ENCODE measurements at places on chromosomes 2 and 18.

DNA sequence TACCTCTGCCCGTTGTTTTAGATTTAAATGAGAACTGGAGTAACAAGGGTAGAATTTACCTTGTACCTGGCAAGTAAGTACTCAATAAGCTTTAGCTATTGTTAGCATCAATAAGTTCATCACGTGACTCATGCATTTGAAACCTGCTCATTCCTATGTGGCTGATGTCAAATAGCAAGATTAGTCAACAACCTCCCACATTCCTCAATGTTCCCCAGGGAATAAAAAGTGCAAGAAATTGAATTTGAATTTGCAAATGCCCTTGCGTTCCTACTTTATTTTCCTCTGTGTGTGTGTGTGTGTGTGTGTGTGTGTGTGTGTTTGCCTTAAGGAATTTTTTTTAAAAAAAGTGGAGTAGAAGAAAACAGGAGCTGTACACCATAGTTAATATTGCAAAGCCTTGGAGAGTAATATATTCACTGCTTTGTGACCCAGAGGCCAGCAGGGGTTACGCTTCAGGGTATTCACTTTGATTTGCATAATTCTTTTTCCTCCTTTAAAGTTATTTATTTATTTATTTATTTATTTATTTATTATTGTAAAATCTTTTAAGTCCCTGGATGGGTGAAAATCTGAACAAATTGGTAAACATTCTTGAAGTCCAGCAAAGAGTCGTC lies 43.9 kb upstream of the DNAH7 start:
- DNase-seq: no peak

DNA sequence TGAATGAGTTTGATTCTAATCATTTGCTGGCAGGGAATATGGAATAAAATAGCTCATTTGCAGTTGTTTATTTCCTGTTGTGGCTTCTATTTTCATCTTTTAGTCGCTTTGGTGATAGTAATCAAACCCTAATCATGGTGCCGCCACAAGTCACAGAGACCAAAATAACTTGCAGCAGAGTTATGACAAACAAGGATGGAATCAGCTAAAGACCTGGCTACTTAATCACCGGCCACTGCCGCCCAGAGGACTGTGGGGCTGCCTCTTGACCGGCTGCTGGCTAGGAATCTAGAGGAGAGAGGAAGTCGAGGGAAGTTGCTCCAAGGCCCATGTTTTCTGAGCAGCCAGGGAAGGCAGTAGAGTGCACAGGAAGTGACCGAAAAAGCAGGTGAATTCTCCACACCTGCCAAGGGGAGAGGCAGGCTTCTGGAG lies 5.1 kb upstream of the SMAD7 start:
- no peak for DNase-seq

DNA sequence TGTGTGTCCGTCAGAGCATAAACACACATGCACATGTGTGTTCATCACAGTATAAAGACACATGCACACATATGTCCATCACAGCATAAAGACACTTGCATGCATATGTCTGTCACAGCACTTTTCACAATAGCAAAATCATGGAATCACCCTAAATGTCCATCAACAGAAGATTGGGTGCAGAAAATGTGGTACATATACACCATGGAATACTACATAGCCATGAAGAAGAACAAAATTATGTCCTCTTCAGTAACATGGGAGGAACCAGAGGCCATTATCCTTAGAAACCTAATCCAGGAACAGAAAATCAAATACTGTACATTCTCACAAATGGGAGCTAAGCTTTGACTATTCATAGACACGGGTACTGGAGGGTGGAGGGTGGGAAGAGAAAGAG lies 732.2 kb downstream of the GALR1 start:
- DNase-seq: no peak

DNA sequence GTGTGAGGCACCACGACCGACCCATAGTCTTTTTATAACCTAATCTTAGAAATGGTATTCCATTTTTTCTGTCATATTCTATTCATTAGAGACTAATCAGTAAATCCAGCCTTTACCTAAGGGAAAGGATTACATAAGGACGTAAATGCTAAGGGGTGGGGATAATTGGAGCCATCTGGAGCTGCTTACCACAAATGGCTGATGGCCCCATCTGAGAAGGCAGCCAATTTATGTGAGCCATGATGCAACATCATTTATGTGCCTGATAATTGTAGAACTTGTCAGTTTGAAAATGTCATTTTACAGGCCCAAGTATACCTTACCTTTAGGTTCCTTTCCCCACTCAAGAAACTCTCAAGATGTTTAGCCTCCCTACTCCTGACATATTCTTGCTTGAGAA lies 44.0 kb downstream of the ARHGEF33 start:
- DNase-seq: no peak

GRCh38 chr2:1742301-1742680 lies 2.0 kb downstream of the PXDN start:
- no peak for DNase-seq

DNA sequence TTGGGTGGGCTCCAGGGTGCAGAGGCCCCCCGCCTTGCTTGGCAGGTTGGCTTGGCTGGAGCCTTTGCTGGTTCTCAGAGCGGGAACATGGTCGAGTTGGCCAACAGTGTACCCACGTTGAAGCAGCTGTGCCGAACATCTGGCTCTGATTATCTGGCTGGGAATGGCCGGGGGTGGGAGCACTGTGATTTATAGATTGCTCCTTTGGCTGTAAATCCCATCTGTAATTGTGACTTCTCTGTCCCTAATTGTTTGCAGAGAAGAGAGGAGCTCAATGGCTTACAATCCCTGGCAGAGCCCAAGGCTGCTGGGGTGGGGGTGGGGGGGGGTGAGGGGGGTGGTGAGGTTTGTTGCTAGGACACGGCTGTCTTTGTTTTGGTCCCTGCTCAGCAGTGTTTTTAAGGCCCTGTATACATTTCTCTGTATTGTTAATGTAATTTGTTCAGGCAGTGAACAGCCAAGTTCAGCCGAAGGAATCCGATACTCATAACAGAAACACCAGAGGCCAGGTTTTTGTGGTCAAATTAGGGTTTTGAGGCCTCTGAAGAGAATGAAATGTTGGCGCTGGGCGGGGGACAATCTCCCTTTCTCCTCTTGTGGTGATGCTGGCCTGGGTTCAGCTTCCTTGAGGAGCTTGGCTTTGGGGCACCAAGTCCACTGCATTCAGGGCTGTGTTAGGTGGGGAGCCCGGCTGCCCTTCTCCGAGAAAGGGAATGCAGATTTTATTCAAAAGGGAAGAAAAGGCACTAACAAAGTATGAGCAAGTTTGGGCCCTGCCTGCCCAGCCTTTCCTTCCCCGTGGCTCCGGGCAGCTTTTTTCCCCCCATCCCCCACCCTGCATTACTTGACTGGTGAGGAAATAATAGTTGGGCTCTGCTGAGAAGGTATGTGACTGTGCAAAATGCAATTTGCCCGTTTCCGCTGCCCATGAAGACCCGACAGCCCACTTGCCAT lies 82.5 kb downstream of the TCF7L1 start:
- DNase-seq: no peak

DNA sequence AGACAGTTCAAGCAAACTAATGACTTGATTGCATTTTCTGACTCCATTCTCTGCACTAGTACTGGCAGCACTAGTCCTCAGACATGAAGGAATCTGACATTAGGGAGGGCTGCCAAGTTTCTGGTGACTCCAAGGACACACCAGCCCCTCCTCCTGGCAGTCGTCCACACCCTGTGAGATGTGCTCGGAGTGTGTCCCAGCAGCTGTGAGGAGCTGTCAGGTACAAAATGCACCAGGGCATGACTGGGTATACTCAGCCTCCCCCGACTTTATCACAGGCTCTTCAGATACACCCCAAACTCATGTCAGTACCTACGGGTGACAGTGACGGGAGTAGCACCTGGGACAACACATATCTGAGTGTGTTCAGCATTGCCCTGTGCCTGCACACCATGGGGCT lies 43.1 kb downstream of the EDAR start:
- no peak for DNase-seq

GRCh38 chr18:58581265-58581664 lies 47.6 kb downstream of the ALPK2 start:
- DNase-seq: no peak

DNA sequence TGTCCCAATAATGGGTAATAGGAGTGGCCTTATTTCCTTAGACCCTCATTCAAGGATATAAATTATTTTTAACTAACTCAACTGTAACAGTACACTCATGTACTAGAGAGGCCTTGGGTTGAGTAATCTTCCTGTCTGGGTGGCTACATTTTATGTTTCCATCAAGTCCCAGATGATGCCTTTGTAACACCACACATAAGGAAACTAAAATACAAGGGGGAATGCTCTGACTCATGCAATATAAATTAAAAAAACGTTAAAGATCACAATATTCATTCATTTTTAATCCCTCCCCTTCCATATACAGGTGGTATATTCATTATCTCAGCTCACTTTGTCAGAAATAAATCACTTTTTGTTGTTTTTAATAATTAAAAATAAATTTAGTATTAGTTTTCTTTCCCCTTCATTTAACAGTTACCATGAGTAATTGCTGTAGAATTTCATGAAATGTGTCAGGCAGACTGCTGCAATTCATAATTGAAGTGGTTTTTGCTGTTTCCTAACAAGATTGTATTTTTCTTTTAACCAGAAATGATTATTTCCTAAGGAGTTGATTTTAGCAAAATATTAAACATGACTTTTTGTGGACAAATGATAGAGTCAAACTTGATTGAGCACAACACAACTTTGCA lies 1403.6 kb downstream of the SUCLG1 start:
- DNase-seq: no peak

GRCh38 chr2:102143450-102143985 lies 972 bp downstream of the IL1R1 start:
- DNase-seq: no peak

DNA sequence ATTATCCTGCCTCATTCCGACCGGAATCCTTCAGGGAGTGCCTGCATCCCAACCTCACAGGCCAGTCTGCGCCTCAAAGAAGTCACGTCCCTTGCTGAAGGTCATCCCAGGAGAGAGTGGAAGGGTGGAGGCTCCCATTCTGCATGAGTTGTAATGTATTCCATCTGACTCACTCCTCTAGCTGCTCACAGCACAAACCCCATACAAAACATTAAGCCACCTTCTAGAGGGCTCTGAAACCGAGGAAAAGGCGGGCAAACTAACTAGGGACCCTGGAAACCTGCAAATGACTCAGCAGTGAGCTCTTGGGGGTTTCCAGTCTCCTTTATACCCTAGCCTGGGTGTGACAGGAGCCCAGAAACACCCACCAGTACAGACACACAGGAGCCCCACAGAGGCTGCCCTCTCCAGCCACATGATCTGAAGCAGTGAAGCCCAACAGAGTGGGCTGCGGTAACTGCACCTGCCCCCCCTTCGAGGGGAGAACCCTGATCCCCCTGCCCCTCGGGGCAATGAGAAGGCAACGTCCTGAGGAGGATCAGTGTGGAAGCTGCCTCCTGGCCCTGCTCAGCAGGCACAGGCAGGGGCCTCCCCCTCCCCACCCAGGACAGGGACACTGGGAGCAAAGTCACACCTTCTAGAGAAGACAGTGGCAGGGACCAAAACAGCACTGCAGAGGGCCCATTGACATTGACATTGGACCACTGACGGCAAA lies 69.3 kb upstream of the SNTG2 start:
- no peak for DNase-seq

DNA sequence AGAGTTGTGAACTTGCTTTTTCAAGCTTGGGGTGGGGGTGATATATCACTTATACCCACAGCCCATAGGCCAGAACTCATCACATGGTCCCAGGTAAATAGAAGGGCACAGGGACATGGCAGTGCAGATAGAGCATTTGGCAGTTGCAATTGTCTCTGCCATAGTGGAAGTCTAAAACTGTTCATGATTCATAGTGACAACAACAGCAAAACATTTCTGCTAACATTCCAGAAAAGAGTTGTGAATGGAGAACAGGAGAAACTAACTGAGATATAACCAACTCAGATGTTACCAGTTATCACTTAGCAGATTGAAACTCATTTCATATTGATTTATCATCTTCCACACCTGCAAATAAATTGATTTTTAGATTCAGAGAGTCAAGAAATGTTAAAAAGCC lies 278.6 kb upstream of the KYNU start:
- DNase-seq: no peak

DNA sequence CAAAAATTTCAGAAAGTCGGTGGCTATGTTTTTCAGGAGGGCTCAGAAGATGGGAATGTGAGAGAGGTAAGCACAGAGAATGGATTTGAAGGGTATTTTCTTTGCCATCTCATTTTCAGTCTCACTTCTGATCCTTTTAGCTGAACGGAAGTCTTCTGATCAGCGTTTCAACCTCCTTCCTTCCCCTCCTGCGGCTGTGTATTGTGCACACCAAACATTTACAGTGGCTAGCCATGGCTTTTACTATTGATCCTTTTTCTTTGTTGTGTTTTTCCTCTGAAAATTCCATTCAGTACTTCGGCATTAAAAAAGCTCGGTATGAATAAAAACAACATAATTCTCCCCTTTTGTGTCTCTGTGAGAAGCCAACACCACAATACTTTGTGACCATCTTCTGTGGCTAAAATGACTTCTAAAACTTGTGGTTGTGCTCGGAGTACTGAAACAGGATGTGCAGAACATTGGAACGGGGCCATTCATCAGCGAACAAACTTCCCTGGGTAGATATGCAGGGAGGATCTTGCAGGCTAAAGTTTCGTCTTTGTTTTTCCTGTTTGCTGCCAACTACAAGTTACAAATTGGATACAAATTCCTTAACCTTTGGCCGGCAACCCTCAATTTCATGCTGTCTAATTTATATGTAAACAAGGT lies 260.8 kb upstream of the FAM98A start:
- DNase-seq: no peak

DNA sequence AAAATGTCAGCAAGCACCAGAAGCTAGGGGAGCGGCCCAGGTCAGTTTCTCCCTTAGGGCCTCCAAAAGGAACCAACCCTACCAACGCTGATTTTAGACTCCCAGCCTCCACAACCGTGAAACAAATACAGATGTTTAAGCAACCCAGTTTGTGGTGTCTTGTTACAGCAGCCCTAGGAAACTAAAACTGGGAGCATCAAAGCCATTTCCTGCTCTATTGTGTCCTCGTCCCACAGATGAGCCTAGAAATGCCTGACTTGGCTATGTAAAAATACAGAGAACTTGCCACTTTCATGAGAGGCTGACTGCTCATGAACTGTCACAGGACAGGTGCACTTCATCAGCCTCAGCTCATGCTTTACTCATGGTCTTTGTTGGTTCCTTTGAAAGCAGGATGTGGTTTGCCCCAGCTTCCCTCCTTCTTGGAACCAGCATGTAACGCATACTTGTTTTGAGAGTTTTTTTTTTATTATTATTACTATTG lies 97.6 kb upstream of the SLC39A10 start:
- DNase-seq: no peak

DNA sequence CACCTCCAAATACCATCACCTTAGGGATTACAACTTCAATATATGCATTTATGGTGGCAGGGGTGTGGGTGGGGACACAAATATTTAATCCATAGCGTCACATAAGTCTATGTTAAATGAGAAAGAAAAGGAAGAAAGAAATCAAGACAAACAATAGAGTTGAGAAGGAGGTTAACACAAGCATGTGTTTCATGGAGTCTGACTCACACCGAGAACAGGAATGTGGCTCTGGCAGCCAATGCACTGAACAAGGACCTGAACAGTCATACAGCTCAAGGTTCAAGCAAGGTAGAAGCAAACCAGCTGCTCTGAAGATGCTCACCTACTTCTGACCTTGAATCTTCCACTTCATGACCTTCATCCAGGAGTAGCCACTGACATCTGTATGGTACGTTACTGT lies 36.2 kb upstream of the LPIN1 start:
- DNase-seq: no peak

GRCh38 chr2:240358080-240358479 lies 77.4 kb upstream of the GPC1 start:
- no peak for DNase-seq

All from cortex of kidney (tissue), 1 donor.